Fibroblast of lung (primary cell): ENCODE measurements at places on chromosomes 3 and 15. TPM values are rescaled to one million over a fixed set of nuclear protein-coding genes. Genes with fewer than 3 reads are reported as not detected.

CELSR3 gene
- 0.77 and 2.1 TPM in 2 replicates for total RNA-seq

AMT gene
- total RNA-seq = 0.77 and 2.6 TPM in 2 replicates

KNSTRN gene
- total RNA-seq = 15.7 and 30.9 TPM in 2 replicates

CSPG4 gene
- 26.5 and 109 TPM in 2 replicates for total RNA-seq

P2RY13 gene
- total RNA-seq = under 0.01 TPM in 1 of 2 replicates, not detected in the other
